ENCODE measurements at places on chromosomes 11 and 22.
A peak's percentile ranks its signal among the peaks of the same experiment; 100 is the strongest.

- no peak for DNase-seq
- H3K27me3 ChIP-seq: no peaks in the 10 kb centered on the region
- no peak overlapping the region for H3K27ac ChIP-seq
- H3K4me1 ChIP-seq: no peaks in the 10 kb centered on the region
These were observed 308.8 kb downstream of the LUZP2 start for GRCh38 chr11:24805671-24806070.

- no peak overlapping the region for H3K4me3 ChIP-seq
- H3K36me3 ChIP-seq: peaks cover 3% of the 10 kb centered on the region
- no peak for DNase-seq
- H3K4me1 ChIP-seq: no peaks in the 10 kb centered on the region
These were observed 25.1 kb upstream of the GUCY1A2 start for GRCh38 chr11:107043242-107044006.

DNA sequence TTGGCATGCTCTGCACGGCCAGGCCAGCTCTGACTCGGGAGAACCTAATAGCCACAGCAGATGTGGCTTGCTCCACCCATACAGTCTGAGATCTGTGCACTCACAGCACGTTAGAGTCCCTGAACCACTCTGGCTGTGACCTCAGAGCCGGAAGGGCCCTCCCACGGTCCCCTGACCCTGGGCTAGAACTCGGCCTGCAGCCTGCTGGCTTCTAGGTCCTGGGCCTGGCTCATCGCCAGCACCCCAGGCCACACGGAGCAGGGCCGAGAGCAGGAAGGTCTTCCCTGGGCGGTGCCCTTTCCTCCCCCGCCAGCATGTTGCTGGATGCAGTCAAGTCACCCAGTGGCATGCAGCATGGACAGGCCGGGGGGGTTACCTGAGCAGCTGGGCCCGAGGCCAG is 35.3 kb upstream of the TTLL12 start:
- H3K4me1 ChIP-seq: no peaks in the 10 kb centered on the region
- H3K4me3 ChIP-seq: no peak overlapping the region
- no peaks in the 10 kb centered on the region for H3K27me3 ChIP-seq
- H3K27ac ChIP-seq: no peak overlapping the region

GRCh38 chr22:36587289-36588154 is 58.6 kb upstream of the EIF3D start:
- H3K27ac ChIP-seq: no peak overlapping the region
- H3K27me3 ChIP-seq: no peaks in the 10 kb centered on the region
- no peak for DNase-seq
- no peaks in the 10 kb centered on the region for H3K4me1 ChIP-seq
- H3K4me3 ChIP-seq: no peak overlapping the region
- 0 out of 2 replicates have a peak, but pooled peaks cover 2% of the 10 kb centered on the region for H3K36me3 ChIP-seq

GRCh38 chr11:87092159-87092558 is 54.4 kb downstream of the TMEM135 start:
- H3K27ac ChIP-seq: no peak overlapping the region
- no peaks in the 10 kb centered on the region for H3K27me3 ChIP-seq
- no peaks in the 10 kb centered on the region for H3K4me1 ChIP-seq
- DNase-seq: no peak

GRCh38 chr22:36374603-36375024 is 13.2 kb downstream of the MYH9 start:
- no peak overlapping the region for H3K4me3 ChIP-seq
- peaks cover 6% of the 10 kb centered on the region for H3K4me1 ChIP-seq
- peak overlapping the region; percentile 14 for H3K27ac ChIP-seq

DNA sequence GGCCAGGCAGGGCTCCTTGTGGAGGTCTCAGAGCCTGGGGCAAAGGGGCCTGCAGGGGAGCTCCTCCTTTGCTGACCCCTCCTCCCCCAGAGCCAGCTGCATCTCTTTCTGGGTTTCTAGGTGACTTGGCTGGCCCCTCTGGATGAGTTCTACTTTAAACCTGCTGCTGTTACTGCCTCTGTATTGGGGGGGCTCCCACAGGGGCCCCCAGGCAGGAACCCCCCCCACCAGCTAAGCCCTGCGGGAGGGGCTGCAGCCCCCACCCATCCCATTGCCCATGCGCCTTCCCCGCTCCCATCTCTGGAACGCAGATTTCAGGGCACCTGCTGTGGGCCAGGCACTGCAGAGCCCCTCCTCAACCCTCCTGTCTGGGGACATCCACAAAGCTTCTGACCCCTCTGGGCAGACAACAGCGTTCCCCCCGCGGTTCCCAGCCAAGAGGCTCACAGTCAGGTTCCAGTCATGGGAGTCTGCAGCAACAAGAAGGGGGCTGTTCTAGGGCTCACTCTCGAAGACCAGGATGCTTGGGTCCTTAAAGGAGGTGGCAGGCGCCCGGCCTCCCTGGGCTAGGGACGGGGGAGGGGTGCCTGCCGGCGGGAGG is 815 bp upstream of the PLCB3 start:
- DNase-seq: no peak
- peaks cover 8% of the 10 kb centered on the region for H3K36me3 ChIP-seq
- peaks cover 9% of the 10 kb centered on the region for H3K4me1 ChIP-seq

- peaks cover 8% of the 10 kb centered on the region for H3K27me3 ChIP-seq
- peak; percentile 79 for DNase-seq
- no peak overlapping the region for H3K27ac ChIP-seq
- H3K36me3 ChIP-seq: no peaks in the 10 kb centered on the region
- H3K4me1 ChIP-seq: no peaks in the 10 kb centered on the region
- H3K4me3 ChIP-seq: no peak overlapping the region
These were observed 99.7 kb upstream of the IGLL5 start for GRCh38 chr22:22787786-22788459.

GRCh38 chr11:109957601-109958000 is 135.6 kb upstream of the ZC3H12C start:
- no peak overlapping the region for H3K4me3 ChIP-seq
- no peaks in the 10 kb centered on the region for H3K4me1 ChIP-seq

DNA sequence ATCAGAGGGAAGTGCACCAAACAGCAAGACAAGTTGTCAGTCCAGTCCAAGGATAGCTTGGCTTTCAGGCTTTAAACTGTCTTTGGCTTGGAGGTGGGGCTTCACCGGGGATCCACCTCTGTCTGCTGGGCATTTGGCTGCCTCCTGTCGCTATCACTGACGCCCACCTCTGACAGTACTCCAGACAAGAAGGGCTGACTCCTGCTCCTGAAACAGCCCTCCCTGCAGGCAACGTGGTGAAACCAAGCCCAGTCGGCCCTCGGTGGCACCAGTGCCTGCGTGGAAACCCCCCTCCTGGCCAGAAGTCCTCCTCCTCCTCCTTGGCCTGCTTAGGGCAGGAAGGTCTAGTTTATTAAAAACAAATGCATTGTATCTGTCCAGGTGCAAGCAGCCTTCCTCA is 16.9 kb downstream of the DHCR7 start:
- no peaks in the 10 kb centered on the region for H3K27me3 ChIP-seq
- peaks cover 7% of the 10 kb centered on the region for H3K36me3 ChIP-seq
- H3K4me1 ChIP-seq: no peaks in the 10 kb centered on the region
- DNase-seq: no peak

GRCh38 chr11:2531277-2531986 is 86.6 kb downstream of the KCNQ1 start:
- peaks cover 2% of the 10 kb centered on the region for H3K4me1 ChIP-seq
- H3K27me3 ChIP-seq: no peaks in the 10 kb centered on the region
- H3K36me3 ChIP-seq: no peaks in the 10 kb centered on the region
- H3K4me3 ChIP-seq: no peak overlapping the region
- no peak overlapping the region for H3K27ac ChIP-seq
- DNase-seq: peak; percentile 83

GRCh38 chr22:25067851-25068421 is 115.4 kb downstream of the KIAA1671 start:
- H3K36me3 ChIP-seq: peaks cover 2% of the 10 kb centered on the region
- no peak overlapping the region for H3K27ac ChIP-seq
- no peak overlapping the region for H3K4me3 ChIP-seq
- DNase-seq: no peak

- H3K4me1 ChIP-seq: no peaks in the 10 kb centered on the region
- no peaks in the 10 kb centered on the region for H3K36me3 ChIP-seq
- H3K4me3 ChIP-seq: no peak overlapping the region
- H3K27ac ChIP-seq: no peak overlapping the region
- DNase-seq: no peak
These were observed 3.5 kb downstream of the NXPE1 start for GRCh38 chr11:114556135-114556534.

- H3K27me3 ChIP-seq: peaks cover 9% of the 10 kb centered on the region
- no peak for DNase-seq
- no peaks in the 10 kb centered on the region for H3K4me1 ChIP-seq
- no peak overlapping the region for H3K27ac ChIP-seq
- H3K4me3 ChIP-seq: no peak overlapping the region
- no peaks in the 10 kb centered on the region for H3K36me3 ChIP-seq
These were observed 13.1 kb downstream of the MRGPRG start for GRCh38 chr11:3205261-3206155.

DNA sequence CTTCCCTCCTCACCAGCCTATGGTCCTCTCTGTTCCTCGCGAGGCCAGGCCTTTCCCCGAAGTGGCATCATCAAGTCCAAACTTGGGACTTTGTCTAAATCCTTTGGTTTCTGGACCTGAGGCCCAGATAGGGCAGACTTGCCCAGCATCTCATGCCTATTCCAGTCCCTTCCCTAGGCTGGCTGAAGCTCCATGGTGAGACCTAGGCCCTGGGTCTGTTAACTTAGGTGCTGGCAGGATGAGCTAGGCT is 11.5 kb downstream of the RELA start:
- no peaks in the 10 kb centered on the region for H3K27me3 ChIP-seq
- peaks cover 4% of the 10 kb centered on the region for H3K4me1 ChIP-seq
- DNase-seq: no peak
- peak overlapping the region; percentile 80 for H3K4me3 ChIP-seq

GRCh38 chr11:125569915-125570621 is 791 bp downstream of the EI24 start:
- H3K4me1 ChIP-seq: no peaks in the 10 kb centered on the region
- no peak overlapping the region for H3K27ac ChIP-seq
- peaks cover 21% of the 10 kb centered on the region for H3K36me3 ChIP-seq
- no peaks in the 10 kb centered on the region for H3K27me3 ChIP-seq

- H3K27me3 ChIP-seq: no peaks in the 10 kb centered on the region
- H3K27ac ChIP-seq: peak overlapping the region; percentile 69
- H3K4me3 ChIP-seq: no peak overlapping the region
- DNase-seq: peak; percentile 82
These were observed 45.9 kb downstream of the ZNF143 start for GRCh38 chr11:9506489-9507276.

DNA sequence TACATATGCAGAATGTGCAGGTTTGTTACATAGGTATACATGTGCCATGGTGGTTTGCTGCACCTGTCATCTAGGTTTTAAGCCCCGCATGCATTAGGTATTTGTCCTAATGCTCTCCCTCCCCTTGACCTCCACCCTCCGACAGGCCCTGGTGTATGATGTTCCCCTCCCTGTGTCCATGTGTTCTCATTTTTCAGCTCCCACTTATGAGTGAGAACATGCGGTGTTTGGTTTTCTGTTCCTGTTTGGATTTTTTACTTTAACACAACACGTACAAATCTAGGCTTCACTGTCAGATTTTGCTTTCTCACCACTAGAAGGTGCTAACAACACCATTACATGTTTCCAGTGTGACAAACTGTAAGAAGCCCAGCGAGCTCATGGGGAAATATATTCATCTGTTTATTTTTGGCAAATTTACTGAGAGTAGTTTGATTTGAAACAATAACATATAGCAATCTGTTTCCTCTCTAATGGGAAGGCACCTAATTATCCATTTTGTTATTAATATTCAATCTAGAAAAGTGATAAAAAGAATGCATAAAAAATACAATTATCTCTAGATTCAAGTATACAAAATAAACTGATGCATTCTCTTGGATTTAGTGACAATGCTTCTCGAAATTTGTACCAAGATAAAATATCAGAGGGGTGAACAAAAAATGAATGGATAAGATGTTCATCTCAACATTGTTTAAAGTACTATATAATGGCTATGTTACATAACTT is 23.2 kb upstream of the BIRC3 start:
- no peaks in the 10 kb centered on the region for H3K4me1 ChIP-seq
- DNase-seq: no peak
- no peak overlapping the region for H3K27ac ChIP-seq

Measured in H9 (cell line).